ENCODE measurements at places on chromosomes 16 and 17. TPM values are rescaled to one million over a fixed set of nuclear protein-coding genes. Genes with fewer than 3 reads are reported as not detected.
A peak's percentile ranks its signal among the peaks of the same experiment; 100 is the strongest.

Gene EPN3
- total RNA-seq, result not detected

DNA sequence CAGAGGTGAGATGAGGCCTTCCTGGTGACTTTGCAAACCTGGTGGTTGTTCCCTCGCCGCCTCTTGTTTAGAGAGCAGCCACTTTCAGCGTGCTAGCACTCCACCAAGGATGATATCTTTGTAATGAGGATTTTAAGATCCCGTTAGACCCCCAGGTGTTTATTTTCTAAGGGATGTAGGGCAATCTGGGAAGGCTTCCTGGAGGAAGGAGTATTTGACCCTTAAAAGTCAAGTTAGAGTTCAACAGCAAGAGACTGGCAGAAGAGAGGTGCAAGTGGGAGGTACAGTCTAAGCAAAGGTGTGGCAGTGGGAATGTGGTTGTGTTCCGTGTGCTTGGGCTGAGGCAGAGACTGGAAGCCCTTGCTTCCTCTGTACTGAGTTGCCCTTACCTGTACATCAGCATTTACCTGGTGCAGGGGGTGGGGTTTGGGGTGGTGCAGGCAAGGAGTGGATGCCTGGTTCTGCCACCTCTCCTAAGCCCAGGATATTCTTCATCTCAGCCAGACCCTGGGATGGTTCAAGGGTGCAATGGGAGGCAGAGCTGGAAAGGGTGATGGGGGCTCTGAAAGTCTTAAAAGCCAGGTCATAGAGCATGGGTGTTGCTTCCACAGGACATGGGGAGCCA lies 83.6 kb downstream of the SDR42E1 start:
- no peak for ATAC-seq

GRCh38 chr17:9020096-9020823 lies 1.1 kb upstream of the NTN1 start:
- no peak for ATAC-seq

GRCh38 chr16:84294117-84294516 lies 561 bp upstream of the WFDC1 start:
- no peak for ATAC-seq

- peak; percentile 32 for ATAC-seq
These were observed 33.1 kb downstream of the PMP22 start for GRCh38 chr17:15231851-15232516.

Gene FOXF1
- 58.1 TPM for total RNA-seq

DNA sequence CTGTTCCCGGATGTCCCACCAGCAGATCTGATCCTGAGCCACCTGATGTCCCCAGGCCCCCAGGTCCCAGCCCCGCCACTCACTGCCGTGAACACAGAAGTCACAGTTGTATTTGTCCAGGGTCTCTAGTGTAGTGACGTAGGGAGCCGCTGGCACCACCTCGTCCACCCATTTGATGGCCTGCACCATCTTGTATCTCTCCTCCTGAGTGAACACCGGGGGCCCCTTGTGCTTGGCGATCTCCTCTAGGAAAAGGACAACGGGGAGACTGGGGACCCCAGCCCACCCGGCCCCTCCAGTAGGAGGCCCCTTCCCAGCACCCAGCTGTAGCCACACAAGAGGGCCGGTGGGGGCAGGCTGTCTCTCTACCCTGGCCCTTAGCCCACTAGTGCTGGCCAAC lies 2.4 kb downstream of the PCYT2 start:
- no peak for ATAC-seq

DNA sequence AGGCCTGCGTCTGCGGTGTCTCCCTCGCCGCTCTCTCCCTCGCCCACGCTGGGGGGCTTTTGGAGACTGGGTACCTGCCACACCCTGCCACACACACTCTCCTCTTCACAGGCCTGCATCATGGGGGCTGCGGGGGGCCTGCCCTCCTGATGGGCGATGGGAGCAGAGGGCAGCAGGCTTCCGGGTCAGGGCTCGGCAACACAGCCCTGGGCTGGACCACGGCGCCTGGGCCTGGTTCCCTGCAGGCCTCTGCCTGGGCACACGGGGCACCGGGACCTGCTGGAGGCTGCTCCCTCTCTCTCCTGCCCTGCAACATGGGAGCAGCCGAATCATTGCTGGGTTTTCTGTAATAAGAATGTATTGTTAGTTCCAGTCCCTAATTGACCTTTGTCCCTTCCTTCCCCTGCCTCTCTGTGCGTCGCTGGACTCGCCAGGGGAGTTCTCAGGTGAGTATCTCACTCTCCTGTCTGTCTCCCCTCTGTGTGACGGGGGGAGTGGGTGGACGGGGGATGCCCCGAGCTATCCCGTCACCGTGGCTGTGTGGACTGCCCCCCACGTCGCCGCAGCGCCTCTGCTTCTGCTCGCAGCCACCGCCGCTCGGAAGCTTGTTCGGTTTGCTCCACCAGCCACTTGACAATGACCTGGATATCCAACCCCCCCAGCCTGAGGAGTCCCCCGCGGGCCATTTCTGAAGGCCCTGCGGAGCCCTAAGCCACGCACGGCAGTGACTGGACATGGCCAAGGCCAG lies 13.5 kb downstream of the NME3 start:
- ATAC-seq, result no peak

DNA sequence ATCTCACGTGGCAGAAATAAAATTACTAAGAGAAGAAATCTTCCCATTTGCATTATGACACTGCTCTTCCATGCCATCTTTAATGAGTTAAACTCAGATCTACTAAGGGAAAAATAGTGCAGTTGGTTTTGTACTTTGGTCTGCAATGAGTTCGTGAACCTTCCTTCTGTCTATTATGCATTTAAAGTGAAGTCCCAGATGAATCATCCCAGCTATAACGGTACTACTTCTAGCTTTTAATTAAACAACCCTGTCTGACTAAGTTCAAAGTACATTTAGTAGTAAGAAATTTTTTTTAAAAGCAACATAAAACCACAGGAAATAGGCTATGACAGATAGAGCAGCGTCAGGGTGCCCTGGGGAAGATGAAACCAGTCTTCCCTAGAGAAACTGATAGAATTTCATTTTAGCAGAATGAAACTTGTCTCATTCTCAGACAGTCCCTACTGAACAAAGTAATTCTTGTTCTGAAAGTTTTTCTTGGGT lies 1.8 kb downstream of the TMIGD1 start:
- no peak for ATAC-seq

DNA sequence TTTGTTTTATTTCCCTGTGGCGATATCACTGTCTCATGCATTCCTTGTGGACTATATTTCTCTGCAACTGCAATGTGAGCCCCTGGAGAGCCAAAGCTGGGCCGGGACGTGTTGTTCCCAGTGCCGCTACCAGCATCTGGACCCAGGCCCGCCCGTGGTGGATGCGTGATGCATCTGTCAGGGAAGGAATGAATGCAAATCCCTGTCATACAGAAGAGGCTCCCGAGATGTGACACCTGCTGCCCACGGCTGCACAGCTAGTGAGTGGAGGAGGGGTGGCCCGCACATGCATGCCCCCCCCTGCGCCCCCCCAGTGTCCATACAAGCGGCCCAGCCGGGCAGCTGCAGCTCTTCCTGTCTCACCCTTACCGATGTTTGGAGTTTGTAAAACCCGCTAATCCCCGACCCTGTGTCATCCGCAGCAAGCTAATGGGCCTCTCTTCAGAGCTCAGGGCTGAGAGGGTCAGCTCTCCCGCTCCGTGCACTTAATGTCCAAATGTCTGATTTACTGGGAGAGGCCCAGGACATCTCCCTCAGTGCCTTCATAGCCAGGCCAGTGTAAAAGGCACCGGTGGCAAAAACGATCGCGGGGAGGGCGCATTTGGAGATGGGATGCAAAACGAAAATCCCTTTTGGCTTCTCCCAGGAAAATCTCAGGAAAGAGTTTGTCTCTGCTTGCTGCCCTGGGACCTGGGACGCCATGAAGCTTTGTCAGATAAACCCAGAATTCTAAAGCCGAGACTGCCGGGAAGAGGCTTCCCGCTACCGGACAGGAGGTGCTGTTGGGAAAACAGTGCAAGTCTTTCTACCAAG lies 91.8 kb downstream of the FOXL1 start:
- ATAC-seq, result no peak

All from gastroesophageal sphincter (tissue), 4 donors.